CD4-positive, alpha-beta memory T cell (primary cell): ENCODE measurements at places on chromosomes 4 and X.

GRCh38 chr4:7167706-7168105, 24.6 kb upstream of the SORCS2 start:
- no peak for DNase-seq

DNA sequence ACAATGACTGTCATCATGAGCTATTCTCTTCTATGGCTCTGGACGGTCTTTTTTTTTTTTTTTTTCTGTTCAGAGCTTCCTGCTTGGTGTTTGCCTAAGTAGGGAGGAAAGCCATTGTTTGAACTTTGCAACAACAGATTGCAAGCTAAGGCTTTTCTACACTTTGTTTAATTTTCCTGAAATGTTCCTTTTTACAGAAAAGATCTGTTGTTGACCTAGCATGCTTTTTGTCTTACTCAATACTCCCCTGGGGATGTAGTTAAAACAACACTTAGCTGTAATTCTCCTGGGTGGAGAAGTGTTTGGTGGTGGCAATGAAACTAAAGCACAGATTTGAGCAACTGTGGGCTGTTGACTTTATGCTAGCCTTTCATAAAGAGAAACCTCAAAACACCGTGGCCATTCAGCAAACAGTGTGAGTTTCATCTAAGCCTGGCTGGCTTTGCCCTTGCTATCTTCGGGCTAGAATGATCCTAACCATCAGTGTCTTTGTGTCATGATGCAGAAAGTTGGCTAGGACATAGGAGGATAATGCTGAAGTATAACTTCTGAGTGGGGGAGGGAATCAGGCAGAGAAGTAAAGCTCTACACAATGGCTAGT, 110.5 kb downstream of the ANXA3 start:
- no peak for DNase-seq

DNA sequence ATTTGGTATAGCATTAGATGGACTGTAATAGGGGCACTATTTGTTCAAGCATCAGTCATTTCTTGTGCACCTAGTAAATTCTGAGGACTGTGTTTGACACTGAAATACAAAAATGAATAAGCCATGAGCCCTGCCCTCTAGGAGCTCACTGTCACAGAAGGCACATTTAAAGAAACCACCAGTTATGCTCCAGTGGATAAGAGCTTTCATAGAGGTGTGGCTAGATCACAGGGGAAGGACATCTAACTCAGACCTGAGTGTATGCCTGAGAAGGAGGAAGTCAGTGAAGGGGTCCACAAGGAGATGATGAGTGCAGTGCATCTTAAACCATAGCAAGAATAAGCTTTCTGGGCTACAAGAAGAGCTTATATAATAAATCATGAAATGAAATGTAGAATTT, 40.1 kb downstream of the BTC start:
- no peak for DNase-seq

DNA sequence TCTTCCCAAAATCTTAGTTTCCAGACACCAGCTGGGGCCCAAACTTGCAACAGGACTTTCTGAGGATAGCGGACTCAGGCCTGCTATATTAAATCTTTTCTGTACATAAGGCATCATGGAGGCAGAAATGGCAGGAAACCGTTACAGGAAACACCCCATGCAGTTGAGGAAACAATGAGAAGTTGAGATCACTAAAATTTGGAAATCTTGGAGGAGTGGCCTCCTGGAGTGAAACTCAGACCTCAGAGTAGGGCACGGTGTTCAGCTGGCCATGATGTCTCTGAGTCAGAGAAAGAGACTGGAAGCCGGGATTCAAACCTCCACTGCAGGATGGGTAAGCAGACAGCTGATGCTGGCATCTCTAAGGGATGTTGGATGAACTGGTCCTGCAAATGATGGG, 372.6 kb upstream of the CTSO start:
- no peak for DNase-seq

DNA sequence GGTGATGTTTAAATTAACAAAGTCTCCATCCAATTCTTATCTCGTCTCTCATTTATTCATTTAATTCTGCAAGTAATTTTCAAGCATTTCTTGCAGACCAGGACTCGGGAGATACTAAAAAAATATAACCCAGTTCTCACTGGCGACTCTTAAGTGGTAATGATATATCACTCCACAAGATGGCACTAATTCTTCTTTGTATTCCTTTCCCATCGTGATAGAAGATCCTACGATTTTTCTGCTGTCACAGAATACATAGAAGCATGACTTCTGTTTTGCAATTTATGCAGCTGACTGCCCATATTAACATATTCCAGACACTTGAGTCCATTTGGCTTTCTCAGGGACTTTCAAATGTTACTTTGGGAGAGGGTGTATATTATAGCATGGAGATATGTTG, 64.0 kb upstream of the FGF13 start:
- no peak for DNase-seq

DNA sequence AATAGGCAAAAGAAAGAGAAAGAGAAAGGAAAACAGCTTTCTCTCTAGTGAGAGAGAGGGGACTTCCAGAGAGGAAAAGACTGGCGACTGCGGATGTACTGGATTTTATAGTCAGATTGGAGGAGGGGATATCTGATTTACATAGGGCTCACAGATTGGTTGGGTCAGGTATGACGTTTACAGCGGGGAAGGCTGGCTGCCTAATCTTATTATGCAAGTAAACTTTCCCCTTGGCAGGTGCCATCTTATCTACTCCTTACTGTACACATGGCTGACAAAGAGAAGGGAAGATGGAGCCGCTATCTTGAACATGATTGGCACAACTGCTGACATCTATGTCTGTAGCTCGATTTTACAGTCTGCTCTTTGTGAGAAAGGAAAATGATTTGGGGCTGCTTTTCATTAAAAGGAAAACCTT, 25.4 kb downstream of the RBPJ start:
- peak; percentile 38 for DNase-seq

DNA sequence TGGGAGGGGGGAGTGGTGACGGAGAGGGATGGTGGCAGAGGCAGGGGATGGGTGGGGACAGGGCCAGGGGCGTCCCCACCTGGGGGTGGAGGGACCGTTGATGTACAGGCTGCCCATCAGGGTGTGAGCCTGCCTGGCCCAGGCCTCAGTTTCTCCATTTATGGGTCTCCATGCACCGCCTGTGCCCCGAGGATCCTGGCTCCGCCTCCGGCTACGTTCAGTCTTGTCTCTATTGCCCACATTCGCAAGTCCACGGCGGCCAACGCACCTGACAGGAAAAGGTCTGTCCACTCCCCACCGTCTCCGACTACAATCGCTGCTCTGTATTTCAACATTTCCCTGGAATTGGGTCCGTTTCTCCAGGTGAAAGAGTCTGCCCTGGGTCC, 96.3 kb upstream of the NKX1-1 start:
- DNase-seq, result no peak

GRCh38 chrX:106780664-106781377, 21.7 kb upstream of the TBC1D8B start:
- DNase-seq, result no peak

DNA sequence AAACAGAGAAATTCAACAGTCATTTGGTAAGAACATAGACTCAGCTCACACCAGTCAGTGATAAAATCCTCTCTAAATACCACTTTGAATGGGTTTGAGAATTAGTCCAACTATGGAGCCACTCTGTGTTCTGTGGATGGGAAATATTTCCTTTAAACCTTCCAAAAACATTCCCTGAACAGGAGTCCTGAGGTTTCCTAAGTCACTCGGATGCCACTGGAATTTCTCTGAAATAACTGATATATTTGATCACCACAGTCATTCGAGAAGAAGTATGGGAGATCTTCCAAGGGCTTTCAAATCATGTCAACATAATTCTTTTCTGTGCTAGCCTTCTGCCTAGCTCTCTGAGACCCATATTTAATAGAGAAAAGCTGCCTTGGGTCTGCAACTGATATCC, 958.6 kb downstream of the STIM2 start:
- DNase-seq, result no peak

DNA sequence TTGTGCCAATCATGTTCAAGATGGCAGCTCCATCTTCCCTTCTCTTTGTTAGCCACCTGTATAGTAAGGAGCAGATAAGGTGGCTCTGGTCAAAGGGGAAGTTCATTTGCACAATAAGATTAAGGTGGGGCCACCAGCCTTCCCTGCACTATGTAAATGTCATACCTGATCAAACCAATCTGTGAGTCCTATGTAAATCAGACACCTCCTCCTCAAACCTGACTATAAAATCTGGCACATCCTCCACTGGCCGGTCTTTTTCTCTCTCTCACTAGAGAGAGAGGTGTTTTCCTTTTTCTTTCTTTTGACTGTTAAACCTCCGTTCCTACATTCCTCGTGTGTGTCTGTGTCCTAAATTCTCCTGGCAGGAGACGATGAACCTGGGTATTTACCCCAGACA, 572.5 kb upstream of the AADAT start:
- DNase-seq, result no peak

GRCh38 chr4:86940920-86941460, 6.2 kb downstream of the AFF1 start:
- no peak for DNase-seq

GRCh38 chr4:92234393-92235176, 69.2 kb upstream of the GRID2 start:
- DNase-seq, result no peak

GRCh38 chr4:113899271-113900070, 80.0 kb downstream of the ARSJ start:
- DNase-seq, result peak; percentile 75

GRCh38 chrX:12292996-12293765, 154.9 kb downstream of the FRMPD4 start:
- DNase-seq, result no peak

DNA sequence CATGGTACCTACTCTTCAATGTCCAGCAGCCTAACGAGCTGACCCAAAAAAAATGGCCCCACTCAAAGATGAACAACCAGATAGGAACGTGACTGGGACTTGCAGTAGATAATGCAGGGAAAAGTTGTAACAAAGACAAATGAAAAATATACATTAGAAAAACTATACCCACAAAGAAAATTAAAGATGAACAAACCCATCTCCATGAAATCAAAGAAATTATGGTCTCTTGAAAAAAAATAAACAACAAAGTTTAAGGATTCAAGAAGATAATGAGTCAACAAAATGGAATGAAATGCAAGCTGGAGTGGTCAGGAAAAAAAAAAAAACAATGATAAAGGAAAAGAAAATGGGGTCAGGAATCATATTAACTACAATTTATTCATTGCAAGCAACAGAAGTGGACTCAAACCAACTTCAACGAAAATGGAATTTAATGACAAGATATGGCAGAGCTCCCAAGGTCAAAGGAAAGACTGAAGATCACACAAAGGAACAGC, 309.8 kb upstream of the GALNT7 start:
- no peak for DNase-seq

- DNase-seq, result no peak
These were observed 353.7 kb downstream of the GASK1B start for GRCh38 chr4:157818946-157819692.

DNA sequence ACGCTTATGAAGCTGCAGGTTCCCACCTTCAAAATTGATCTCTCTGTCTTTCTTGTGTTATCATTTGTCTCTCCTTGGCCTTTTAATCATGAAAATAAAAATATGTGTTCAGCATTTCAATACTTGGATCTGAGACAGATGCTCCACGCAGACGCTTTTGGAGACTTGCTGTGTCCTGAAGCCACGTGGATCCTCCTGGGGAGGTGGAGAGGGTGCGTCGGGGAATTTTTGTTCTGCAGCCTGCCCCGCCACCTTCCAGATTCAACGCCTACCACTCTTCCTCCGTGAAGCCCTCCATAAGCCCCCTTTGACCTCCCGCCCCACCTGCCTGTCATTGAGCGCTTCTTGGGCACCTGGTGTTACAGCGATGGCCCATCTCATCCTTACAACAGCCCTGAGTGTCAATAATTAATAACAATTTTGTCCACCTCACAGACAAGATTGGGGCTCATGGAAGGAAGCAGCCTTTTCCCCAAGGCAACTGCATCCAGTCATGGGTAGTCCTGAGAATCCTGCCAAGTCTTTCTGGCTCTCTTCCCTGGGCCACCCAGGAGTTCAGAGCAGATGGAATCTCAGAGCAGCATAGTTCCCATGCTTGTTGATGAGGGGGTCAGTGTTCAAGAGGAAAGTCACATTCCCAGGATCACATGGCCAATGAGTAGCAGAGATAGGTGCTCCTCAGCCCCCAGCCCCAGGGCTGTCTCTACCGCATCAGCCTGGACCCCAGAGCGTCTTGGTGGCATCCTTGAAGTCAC, 172.6 kb upstream of the PSAPL1 start:
- DNase-seq, result no peak

DNA sequence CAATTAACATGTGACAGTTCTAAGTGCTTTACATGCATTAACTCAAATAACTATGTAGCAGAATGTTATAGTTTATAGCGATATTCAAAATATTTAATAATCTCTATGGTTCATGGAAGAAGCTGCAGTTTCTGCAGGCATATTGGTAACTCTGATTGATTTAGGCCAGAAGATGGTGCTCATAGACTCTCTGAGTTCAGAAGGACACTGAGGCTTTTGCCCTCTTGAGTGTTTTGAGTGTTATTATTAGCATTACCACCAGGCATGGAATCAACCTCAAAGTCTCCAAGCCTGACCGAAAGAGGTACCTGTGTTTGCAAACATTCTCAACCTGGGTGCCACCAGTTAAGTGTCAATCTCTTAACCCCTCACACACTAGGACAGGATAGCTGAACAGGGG, 792.3 kb upstream of the PCDH7 start:
- no peak for DNase-seq

DNA sequence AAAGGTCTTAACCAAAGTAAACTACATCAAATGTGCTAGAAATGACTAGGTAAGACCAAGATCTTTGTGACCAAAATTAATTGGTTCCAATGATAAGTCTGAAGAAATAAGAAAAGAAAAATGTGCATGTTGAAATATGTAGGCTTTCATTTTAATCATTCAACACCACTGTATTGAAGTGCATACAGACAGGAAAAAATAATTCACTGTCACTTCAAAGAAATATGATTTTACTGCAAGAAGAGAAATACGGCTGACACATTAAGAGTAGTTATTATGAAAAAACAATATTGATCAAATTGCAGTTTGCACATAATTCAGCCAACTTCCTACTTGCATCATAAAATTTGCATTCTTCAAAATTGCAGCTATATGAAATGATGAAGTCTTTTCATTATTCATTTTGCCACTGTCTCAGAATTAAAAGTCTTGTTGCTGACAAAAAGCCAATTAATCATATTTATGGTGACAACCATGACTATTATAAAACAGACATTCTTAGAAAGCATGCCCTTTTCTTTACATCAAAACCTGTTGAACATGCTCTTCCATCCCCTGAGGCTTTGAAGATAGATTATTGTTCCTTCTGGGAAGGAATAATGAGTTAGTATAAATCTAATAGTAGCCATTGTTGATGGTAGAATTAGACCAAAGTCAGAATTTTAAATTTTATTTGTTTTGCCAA, 405.9 kb upstream of the MAD2L1 start:
- no peak for DNase-seq

GRCh38 chr4:53481586-53481985, 104.1 kb downstream of the FIP1L1 start:
- no peak for DNase-seq
